NCI-H1930 (cell line): ENCODE measurements at places on chromosomes 13 and 19.

GRCh38 chr13:46552303-46552682 lies 677 bp upstream of the LRCH1 start:
- no peak for DNase-seq

GRCh38 chr13:110047496-110047895 lies 259.5 kb downstream of the COL4A1 start:
- no peak for DNase-seq

DNA sequence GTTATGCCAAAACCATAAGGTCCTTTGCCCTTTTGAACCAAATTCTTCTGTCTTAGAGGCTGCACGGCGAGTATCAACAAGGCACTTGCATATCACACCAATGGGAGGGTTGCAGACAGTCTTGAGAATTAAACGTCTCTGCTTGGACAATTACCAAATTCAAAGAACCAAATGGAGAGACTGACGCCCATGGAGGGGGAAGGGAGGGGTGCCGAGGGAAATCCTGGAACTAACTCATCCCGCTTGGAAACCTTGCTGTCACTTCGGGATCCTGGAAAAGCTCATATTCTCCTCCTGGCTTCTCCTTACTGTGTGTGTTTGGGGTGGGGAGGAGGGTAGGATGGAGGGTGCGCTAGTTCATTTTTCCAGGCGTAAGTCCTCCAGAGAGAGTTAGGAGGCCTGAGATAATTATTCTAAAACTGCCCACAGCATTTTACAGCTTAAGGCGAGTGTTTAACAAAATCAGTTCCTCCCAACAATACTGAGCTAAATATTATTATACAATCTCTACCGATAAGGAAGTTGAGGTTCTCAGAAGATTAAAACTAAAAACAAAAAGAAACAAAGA lies 425.1 kb downstream of the TSHZ3 start:
- no peak for DNase-seq

GRCh38 chr13:50587115-50587514 lies 256.4 kb downstream of the DLEU7 start:
- no peak for DNase-seq

- DNase-seq: no peak
These were observed 185.3 kb downstream of the LHFPL6 start for GRCh38 chr13:39417643-39418042.

- no peak for DNase-seq
These were observed 42.2 kb upstream of the VSTM2B start for GRCh38 chr19:29483641-29483920.

- no peak for DNase-seq
These were observed 5.8 kb downstream of the KRTDAP start for GRCh38 chr19:35484252-35485036.

DNA sequence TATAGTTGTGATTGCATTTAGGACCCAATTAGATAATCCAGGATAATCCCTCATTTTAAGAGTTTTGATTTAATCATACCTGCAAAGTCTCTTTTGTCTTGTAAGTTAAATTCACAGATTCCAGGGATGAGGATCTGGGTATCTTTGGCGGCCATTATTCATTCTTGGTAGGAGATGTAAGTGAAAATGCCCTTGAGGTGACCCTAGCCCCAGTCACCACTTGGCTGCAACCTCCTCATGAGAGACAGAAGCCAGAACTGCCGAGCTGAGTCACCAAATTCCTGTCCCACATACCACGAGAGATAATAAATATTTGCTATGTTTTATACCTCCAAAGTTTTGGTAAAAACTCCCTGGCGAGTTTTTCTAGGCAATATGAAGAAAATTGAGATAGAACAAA lies 389.4 kb downstream of the RFC3 start:
- DNase-seq: no peak

GRCh38 chr13:32121316-32121715 lies 89.7 kb downstream of the FRY start:
- DNase-seq: no peak

- peak; percentile 32 for DNase-seq
These were observed at the start of gene HOOK2 for GRCh38 chr19:12774588-12775555. Gene HOOK2, minus strand, starts transcription at chr19:12775552. Its CDS starts 103 bp downstream, at chr19:12775449.

DNA sequence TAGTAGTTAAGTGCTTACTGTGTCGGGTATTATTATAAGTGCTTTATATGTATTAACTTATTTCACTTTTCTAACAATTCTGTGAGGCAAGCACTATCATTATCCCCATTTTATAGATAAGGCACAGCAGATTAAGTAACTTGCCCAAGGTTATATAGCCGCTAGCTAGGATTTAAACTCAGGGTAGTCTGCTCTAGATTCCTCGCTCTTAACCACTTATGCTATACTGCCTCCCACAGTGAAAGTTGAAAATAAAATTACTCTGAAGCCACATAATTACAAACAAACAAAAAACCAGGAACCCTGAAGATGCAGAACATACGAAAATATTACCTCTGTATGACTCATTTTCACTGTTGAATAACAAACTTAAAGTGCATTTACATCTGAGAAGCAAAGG lies 3.9 kb downstream of the TEX30 start:
- no peak for DNase-seq

DNA sequence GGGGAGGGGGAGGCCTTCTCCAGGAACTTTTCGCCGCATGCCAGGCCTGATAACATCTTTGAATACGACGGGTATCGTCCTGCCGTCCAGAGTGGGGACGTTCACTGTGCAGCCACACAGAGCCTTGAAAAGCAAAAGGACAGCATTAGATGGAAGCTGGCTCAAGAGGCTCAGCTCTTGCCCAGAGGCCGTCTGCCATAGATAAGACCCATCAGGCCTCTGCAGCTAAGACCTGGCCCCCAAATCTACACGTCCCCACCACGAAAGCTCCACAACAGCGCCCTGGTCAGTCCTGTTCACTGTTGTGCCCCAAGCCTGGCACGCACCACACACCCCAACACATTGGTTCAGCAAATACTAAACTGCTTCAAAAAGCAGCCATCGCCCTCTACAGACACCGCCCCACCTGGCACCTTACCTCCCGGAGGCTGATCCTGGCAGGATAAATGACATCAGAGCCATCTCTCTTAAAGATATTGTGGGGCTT lies 2.1 kb downstream of the DNAJB1 start:
- DNase-seq: no peak

GRCh38 chr13:20832861-20833260 lies 59.1 kb upstream of the EEF1AKMT1 start:
- DNase-seq: no peak

- no peak for DNase-seq
These were observed 21.6 kb downstream of the FAM124A start for GRCh38 chr13:51243832-51244231.

- no peak for DNase-seq
These were observed 30.8 kb upstream of the IGFL1 start for GRCh38 chr19:46198756-46199155.

DNA sequence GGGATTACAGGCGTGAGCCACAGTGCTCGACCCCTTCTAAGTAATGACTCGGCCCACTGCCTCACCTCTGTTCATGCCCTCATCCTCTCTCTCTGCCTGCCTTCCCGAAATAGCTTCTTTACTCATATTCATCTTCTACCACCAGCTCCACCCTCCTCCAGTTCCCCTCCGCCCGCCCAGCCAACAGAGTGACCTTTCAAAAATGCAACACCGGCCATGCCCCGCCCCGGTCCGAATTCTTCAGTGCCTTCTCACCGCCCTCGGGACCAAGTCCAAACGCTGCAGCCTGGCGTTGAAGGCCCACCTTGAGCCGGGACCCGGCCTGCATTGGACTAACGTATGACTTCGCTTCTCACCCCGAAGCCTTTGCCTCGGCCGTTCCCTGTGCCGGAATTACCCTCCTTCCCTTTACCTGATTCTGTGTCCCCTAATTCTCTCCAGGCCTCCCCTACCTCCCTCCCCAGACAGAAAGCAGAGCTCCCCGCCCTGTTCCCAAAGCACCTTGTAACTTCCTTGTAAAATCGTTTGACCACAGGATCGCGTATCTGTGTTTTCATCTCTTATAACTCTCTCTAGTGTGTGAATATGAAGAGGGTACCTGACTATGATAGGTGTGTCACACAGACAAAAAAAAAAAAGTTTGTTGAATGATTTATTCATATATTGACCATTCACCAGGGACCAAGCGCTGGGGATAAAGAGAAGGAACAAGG lies 8.1 kb upstream of the MUC16 start:
- DNase-seq: no peak

DNA sequence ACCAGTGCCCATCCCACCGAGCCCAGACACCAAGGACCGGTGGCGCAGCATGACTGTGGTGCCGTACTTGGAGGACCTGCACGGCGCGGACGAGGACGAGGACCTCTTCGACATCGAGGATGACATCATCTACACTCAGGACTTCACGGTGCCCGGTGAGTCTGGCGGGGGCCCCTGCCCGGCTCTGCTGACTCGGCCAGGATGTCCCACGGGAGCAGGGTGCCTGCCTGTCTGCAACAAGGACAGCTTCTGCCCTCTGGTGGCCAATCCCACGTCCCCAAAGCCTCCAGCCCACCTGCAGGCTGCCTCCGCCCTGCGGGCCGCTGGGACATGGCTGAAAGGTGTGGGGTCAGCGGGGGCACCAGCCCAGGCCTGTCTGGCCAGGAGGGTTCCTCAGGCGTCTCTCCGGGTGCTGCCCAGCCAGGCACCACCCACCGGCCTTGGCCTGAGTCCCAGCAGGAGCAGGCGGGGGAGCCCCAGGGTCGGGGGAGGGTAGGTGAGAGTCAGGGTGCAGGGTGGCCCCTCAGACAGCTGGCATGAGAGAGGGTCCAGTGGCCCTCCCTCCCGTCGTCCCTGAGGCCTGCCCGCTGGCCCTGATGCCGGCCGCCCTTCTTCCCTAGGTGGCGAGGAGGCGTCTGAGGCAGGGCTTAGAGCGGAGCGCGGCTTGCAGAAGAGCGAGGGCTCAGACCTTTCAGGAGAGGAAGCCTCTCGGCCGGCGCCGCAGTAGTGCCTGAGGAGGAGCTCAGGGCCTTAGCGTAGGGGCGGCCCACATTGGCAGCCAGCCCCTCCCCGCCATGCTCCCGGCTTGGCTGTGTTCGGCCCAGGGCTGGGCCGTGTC lies 14.6 kb downstream of the CBARP start:
- DNase-seq: no peak

DNA sequence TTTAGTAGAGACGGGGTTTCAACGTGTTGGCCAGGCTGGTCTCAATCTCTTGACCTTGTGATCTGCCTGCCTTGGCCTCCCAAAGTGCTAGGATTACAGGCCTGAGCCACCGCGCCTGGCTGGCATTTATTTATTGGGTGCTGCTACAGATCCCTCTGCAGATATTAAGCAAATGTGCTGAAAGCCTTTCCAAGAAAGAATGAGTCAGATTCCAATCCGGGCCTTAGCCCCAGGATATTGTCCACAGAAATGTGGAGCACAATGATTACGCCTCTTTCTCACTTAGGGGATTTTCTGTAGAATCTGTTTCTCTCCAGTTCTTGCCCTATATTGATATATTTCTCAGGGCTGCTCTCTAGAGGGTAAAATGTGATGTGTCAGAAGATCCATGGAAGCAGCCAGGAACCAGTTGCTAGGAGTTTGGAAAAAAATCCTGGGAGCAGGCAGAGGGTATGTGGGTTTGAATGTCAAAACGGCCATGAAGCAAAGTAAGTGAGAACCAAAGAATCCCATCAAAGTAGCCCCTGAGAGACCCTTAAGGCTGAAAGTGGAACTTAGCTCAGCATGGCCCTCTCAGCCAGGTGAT lies 24.8 kb upstream of the IGFL4 start:
- no peak for DNase-seq

DNA sequence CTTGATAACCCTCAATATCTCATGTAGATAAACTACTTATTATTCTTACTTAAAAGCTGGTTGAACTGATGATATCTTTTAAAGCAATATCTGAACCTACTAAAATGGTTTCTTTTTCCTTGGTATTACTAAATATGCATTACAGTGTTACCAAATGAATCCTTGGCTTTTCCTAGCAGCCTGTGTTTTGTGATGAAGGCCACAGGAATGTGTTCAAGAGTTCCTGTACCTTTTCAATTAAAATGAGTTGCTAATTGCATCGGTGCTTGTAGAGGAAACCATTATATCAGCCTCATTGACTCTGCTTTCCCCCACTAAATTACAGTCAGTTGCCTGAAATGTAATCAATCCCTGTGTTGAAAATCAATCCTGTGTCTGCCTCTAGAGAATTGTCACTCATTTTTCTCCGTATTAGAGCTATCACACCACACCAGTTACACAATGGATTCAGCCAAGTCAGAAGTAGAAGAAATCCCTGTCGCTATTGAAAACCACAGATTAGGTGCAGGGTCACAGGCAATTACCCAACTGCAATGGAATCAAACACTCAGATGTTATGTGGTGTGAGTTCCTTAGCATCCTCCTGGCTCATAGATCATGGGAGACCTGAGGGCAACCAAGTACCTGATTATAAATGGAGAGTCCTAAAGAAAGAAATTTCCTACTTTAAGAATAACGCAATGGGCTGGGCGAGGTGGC lies 13.3 kb downstream of the FAM216B start:
- DNase-seq: no peak

- DNase-seq: no peak
These were observed 34.4 kb upstream of the TUBGCP3 start for GRCh38 chr13:112622375-112622774.

DNA sequence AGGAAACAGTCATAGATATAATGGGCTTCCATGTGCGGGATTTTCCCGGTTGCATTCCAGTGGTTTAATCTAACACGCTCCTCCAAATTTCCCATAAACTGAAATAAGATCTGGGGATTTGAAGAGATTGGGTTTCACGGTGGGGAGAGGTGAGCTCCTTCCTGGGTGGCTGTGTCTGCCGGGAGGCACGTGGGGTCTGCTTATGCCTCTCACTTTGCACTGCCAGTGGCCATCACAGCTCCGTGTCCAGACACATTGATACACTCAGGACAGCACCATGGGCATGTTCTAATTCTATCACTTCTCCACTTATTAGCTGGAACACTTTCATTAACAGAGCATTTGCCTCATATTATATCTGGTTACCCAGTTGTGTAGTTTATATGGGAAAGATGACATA lies 73.4 kb downstream of the SOX1 start:
- DNase-seq: no peak

GRCh38 chr13:113855012-113855921 lies 8.6 kb downstream of the GAS6 start:
- DNase-seq: no peak

- DNase-seq: no peak
These were observed 759 bp downstream of the RB1 start for GRCh38 chr13:48304143-48304876.

DNA sequence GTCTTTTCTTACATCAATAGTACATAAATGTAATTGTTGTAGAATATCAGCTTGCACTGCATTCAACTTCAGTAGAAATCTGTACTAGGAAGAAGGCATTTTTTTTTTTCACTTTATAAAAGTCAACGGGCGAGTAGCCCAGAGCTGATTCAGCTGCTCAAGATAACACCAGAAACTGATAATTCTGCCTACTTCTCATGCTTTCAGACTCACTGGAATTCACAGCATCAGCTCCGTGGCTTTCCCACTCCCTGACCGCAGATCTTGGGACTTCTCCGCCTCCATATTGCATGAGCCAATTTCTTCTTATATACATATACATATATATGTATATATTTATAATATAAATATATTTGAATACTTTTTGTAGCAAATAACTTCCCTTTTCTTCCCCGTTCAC lies 263.1 kb upstream of the RXFP2 start:
- no peak for DNase-seq

GRCh38 chr19:7533281-7533885 lies 2.1 kb upstream of the PNPLA6 start:
- DNase-seq: no peak
